ENCODE measurements at places on chromosomes 4 and X. TPM values are rescaled to one million over a fixed set of nuclear protein-coding genes. Genes with fewer than 3 reads are reported as not detected.

FAM9B gene
- not detected for total RNA-seq

- H3K4me3 ChIP-seq = no peak overlapping the region
- DNase-seq = peak; percentile 43
- no peaks in the 10 kb centered on the region for H3K27me3 ChIP-seq
- H3K36me3 ChIP-seq = no peaks in the 10 kb centered on the region
- H3K27ac ChIP-seq = no peak overlapping the region
These were observed 53.2 kb downstream of the SPRY1 start for GRCh38 chr4:123449780-123450179.

- H3K36me3 ChIP-seq = no peaks in the 10 kb centered on the region
- H3K4me3 ChIP-seq = no peak overlapping the region
These were observed 15.8 kb downstream of the SMPX start for GRCh38 chrX:21741869-21742701.

GRCh38 chr4:475962-476361 is 23.0 kb downstream of the ZNF721 start:
- no peak overlapping the region for H3K4me3 ChIP-seq
- peaks cover 7% of the 10 kb centered on the region for H3K4me1 ChIP-seq
- DNase-seq = no peak
- H3K36me3 ChIP-seq = no peaks in the 10 kb centered on the region
- H3K27ac ChIP-seq = no peak overlapping the region
- H3K27me3 ChIP-seq = no peaks in the 10 kb centered on the region

ZAR1 gene
- total RNA-seq = not detected

EDA2R gene
- total RNA-seq = 1.9 TPM

All from endothelial cell of umbilical vein (primary cell).